ENCODE measurements at places on chromosomes 7 and 10. TPM values are rescaled to one million over a fixed set of nuclear protein-coding genes. Genes with fewer than 3 reads are reported as not detected.

DNA sequence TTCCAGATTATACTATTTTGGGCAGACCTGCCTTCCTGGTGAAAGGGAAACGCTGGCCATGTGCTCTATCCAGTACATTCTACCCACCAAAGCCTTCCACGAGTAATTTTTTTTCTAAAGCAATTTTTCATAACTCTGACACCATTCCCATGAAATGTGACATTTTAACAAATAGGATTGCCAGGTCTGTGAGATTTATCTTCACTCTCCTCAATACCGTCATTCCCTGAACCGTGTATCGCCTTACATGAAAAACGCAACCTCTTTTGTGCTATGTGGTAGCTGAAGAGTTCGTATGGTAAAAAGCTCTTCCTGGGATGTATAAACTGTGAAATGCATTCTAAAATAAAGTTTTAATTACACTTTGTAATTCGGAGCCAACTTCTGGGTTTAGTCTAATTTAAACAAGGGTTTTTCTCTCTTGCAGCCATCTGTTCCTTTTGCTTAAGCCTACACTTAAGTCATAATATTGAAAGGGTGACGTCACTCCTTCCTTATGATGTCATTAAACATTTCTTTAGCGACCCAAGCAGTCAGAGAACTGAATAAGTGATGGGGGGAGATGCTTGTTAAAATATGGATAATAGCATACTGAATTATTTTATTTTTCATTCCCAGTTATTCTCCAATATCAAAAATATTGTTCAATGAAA is 27.7 kb downstream of the C1QL3 start:
- no peak for DNase-seq

DNA sequence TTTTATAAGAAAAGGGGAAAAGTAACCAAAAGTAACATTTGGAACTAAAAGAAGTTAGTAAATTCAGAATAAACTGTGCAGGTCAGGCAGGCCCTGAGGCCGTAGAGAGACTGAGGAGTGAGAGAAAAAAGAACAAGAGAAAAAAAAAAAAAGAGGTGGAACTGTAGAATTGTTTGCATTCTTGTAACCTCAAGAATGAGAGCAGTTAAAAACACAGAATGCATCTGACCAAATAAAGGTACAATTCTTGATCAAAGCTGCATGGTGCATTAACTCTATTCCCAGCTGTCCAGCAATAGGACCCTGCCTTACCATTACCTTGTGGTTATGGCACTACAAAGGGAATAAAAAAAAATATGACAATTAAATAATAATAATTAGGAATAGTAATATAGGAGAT is 170.1 kb upstream of the SEMA3A start:
- no peak for DNase-seq

GRCh38 chr7:47379629-47380324 is 202.1 kb downstream of the TNS3 start:
- no peak for DNase-seq

MALRD1 gene
- polyA plus RNA-seq = not detected

PRR15 gene
- 1.9 TPM for polyA plus RNA-seq

GRCh38 chr10:75531571-75532031 is 100.2 kb downstream of the LRMDA start:
- no peak for DNase-seq
